Hematopoietic multipotent progenitor cell (in vitro differentiated cells): ENCODE measurements at places on chromosomes 6 and 20.

- no peak for DNase-seq
These were observed 59.3 kb upstream of the MYL9 start for GRCh38 chr20:36482044-36482473.

DNA sequence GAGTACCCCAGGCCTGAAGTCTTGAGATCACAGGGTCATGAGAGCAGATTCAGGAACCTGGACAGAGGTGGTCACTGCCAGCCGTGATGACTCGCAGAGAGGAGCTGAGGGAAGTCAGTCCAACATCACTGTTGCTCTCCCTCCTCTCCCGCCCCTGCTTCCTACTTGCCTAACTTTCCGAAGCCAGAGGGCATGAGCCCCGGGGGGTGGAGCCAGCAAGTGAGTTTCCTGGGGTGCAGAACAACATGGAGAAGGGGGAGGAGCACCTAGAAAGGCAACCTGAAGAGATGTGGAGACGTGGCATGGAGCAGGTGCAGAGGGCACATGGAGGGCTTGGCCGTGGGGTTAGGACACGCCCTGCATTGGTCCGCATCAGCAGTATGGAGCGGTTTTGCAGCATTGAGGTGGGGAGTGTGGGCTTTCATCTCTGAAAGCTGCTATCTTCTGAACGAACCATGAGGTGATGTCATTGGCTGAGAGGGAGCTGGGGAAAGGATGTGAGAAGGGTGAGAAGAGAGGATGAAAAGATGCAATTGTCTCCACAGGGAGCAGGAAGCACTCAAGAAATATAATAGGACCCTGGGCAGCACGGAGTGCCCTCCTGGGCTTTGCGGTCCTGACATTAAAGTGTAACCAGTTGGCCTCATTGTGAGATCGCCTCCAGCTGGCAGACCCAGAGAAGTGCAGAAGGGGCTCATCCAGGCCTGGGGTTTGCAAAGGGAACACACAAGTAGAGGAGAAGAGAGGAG, 25.0 kb downstream of the GDAP1L1 start:
- no peak for DNase-seq

GRCh38 chr6:103367212-103367611, 1492.5 kb downstream of the HACE1 start:
- no peak for DNase-seq

DNA sequence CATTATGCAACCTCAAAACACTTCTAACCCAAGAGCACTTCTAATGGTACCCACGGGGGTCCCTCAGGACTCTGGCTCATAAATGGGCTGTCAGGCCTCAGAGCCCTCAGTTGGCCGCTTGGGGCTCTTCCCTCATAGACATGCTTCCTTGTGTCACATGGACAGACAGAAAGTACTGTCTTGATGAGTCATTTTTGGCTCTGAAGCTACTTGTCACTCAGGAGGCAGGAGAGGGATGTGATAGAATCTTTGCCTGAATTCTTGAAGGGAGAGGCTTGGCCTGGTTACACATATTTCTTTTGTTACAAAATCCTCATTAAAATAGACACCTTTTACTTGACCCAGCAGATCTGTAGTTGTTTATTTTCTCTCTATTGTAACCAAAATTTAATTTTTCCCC, 15.1 kb upstream of the EDN1 start:
- no peak for DNase-seq

DNA sequence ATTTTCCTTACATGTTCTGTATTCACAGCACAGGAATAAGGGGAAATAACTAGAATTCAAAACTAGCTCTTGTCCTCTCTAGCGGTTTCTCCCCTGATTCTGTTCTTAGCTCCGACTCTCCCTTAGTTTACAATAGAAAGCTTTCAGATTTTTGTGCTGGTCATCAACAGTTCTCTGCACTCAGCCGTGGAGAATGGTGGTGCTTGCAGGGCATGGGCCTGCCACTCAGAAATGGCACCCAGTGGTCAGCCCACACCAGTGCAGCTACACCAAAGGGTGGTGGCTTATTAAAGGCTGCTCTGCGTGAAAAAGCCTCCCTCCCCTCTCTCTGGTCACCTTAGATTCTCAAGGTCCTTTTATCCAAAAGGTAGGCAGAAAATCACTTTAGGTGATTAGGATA, 123.5 kb downstream of the SASH1 start:
- no peak for DNase-seq

GRCh38 chr20:35108921-35109320, 16.3 kb upstream of the TRPC4AP start:
- DNase-seq, result no peak

DNA sequence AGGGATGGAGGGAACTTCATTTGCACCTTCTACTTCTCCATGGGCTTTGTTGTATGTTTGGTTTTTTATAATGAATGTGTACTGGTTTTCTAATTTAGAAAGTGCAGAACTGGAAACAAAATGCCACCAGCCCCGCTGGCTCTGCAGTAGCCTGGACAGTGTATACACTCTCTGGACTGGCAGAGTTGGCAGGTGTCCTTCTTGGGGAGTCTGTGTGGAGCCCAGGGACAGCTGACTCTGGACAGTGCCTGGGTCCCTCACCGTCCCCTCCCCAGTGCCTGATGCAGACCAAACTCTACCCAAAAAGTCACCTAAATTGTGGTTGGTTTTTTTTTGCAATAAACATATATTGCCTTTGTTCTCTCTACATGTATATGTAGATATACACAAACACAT, 91.0 kb downstream of the SLC2A10 start:
- DNase-seq, result no peak

- DNase-seq, result no peak
These were observed 237.1 kb upstream of the MOCS1 start for GRCh38 chr6:40171343-40171742.

DNA sequence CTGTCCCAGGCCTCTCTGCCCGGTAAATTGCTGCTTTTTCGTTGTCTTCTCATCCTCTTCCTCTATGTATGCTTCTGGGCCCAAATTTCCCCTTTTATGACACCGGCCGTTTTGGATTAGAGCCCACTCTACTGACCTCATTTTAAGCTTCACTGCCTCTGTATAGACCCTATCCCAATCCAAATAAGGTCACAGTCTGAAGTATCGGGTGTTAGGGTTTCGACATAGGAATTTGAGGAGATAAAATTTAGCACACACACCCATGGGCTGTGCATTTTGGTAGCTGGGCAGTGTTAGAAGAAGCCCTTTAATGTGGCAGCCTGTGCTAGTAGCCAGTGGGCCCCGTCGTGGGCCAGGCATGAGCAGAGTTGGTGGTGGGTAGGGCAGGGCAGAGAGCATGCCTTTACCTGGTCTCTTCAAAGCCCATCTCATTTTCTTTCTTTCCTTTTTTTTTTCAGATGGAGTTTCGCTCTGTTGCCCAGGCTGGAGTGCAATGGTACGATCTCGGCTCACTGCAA, 27.9 kb upstream of the EZR start:
- no peak for DNase-seq

GRCh38 chr6:164898412-164898811, 411.0 kb downstream of the C6orf118 start:
- no peak for DNase-seq

DNA sequence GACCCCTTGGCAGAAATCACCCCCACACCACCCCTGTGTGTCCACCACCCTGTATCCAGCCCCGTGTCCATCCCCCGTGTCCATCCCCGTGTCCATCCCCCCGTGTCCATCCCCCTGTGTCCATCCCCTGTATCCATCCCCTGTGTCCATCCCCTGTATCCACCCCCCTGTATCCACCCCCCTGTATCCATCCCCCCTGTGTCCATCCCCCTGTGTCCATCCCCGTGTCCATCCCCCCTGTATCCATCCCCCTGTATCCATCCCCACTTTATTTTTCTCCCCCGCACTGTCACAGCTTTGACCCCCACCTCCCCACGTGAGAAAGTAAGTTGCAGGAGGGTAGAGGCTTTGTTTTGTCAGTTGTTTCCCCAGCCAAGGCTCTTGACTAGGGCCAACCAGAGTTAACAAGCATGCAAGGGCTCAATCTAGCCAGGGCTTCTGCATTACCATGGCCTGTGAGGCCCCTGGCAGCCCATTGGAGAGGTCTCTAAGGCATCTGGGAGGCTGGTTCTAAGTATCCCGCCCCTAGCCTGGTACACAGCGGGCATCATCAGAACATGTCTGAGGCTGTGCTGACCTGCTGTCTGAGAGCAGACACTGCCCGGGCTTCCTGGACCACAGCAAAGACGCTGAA, 18.1 kb upstream of the SIRPA start:
- no peak for DNase-seq

DNA sequence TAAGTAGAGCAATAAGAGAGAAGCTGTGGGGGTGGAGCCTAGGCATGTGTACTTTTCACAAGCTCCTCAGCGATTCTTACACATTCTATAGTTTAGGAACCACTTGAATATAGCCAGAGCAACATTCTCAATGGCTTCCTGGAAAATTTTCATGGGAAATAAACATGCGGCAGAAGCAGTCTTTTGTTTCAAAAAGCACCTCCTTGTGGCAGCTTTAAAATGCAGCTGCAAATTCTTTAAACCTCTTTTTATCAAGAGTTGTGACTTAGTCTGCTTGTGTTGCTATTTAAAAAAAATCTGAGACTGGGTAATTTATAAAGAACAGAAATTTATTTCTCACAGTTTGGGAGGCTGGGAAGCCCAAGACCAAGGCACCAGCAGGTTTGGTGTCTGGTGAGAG, 23.8 kb downstream of the NKX2-2 start:
- no peak for DNase-seq

GRCh38 chr6:2971420-2972218, at the start of gene SERPINB6:
Gene SERPINB6, minus strand, starts transcription at chr6:2971567. Its CDS starts 12,235 bp downstream, at chr6:2959332.
- DNase-seq, result peak; percentile 69

DNA sequence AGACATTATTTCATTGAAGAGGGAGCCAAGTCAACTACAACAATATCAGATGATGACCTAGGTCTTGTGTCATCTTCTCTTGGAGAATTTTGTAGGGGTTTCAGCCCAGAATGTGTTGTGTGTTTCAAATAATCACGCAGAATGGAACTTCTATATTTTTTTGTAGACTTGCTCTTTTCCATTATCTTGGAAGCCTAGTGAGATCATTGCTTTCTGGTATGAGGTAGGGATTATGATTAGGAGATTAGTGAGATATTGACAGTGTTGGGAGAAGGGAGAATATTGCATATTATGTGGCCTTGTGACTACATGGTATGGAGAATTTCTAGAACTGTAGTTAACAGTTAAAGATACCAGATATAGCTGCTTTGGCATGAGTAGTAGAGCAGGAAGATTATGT, 423.6 kb upstream of the PLCB4 start:
- no peak for DNase-seq

- no peak for DNase-seq
These were observed 59.0 kb downstream of the AFG1L start for GRCh38 chr6:108353853-108354252.

- no peak for DNase-seq
These were observed 124.6 kb downstream of the MYB start for GRCh38 chr6:135305684-135306083.

GRCh38 chr6:80454661-80455365, 348.3 kb downstream of the BCKDHB start:
- no peak for DNase-seq

DNA sequence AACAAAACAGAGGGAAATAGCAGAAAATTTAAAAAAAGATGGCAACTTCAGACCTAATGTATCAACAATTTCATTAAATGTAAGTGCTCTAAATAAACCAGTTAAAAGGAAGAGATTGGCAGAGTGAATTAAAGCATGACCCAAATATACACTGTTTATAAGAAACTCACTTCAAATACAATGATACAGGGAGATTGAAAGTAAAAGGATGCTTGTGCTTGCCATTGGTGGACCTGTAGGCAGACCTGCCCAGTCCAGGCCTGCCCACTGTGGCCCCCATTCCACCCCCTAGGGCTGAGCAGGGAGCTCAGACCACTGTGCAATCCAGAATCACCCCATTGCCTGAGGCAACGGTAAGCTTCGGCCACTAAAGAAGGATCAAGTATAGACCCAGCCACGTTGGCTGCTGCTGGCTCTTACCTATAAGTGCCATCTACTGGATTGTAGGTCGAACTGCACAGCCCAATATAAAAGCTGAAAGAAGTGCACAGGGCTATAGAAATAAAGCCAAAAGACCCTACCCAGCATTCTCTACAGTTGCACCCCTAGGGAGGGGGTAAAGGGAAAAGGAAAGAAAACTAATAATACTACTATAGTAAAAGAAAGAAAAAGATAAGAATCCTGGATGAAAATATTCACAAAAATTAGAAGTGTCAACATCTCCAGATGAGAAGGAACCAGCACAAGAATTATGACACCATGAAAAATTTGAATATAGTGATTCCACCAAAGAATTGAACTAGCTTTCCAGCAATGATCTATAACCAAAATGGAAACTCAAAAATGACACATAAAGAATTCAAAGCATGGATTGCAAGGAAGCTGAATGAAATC, 36.1 kb downstream of the PSMB1 start:
- DNase-seq, result peak; percentile 62

DNA sequence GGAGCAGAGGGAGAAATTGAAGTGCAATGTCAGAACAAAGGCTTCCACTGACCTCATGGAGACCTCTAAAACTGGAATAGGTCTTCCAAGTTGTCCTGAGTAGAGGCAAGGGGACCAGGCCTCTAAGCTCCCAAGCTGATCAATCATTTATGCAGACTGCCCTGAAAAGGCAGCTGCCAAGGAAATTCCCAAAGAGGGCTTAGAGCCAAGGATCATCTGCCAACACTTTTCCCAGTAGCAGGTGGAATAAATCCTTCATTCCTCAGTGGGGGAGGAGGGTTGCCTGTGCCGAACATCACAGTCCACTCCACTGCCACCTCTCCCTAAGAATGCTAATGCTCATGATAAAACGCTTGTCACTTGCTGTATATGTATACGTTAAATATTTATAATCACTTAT, 29.3 kb upstream of the RALY start:
- DNase-seq, result no peak

GRCh38 chr6:154202958-154203357, 153.6 kb downstream of the IPCEF1 start:
- DNase-seq, result no peak

GRCh38 chr6:36577301-36577700, 16.9 kb upstream of the SRSF3 start:
- DNase-seq, result no peak

DNA sequence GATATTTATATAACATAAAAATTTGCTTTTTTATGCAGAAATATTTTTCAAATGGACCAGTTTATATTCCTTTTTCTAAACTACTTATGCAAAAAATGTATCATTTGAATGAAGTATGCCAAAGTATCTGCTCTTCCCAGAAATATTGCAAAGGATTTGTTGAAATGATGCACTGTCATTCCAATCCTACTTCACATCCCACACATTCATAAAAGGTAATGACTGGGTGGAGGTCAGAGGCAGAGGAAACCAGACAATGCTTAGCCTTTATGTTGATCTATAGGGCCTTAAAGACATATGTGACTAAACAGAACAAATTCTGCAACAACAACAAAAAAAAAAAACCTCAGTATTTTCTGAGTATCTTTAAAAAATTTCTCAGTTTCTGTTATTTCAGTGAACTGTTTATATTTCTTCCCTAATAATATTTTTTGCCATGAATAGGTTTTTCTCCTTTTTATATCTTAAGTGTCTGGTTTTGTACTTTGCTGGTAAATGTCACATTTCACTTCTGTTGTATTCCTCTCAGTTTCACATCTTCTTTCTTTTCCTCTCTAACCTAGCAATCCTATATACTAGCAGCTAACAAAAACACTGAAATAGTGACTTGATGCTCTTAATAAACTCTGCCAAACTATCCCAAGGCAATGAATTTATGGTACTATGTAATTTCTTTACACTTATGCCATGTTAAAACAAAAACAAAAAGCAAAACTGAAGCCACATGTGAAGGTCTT, 374.1 kb downstream of the BCKDHB start:
- DNase-seq, result no peak

GRCh38 chr6:156016186-156016976, 560.7 kb upstream of the NOX3 start:
- no peak for DNase-seq
